ENCODE measurements at places on chromosomes 16 and 17. TPM values are rescaled to one million over a fixed set of nuclear protein-coding genes. Genes with fewer than 3 reads are reported as not detected.

DNA sequence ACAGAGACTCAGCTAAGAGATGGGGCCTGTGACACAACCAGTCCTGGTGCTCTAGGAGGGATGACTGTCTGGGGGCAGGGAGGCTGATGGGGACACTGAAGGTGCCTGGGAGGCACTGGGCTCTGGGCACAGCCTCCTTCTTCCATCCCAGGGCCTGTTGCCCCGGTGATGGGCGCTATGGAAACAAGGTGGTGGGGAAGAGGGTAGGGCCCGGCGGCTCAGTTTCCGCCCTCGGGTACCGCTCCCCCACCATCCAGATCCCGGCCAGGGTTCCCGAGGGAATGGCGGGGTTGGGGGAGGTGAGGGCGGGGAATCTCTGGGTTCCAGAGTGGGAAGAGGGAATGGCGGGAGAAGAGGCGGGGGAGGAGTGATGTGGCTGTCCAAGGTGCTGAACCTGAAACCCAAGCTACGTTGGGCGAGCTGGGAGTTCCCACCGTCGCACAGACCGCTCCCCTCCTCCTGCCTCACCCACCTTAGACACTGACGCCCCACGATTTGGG is 981 bp downstream of the KCNH4 start:
- DNase-seq: no peak

GRCh38 chr17:73938706-73939105 is 264.8 kb upstream of the RPL38 start:
- DNase-seq: no peak

DNA sequence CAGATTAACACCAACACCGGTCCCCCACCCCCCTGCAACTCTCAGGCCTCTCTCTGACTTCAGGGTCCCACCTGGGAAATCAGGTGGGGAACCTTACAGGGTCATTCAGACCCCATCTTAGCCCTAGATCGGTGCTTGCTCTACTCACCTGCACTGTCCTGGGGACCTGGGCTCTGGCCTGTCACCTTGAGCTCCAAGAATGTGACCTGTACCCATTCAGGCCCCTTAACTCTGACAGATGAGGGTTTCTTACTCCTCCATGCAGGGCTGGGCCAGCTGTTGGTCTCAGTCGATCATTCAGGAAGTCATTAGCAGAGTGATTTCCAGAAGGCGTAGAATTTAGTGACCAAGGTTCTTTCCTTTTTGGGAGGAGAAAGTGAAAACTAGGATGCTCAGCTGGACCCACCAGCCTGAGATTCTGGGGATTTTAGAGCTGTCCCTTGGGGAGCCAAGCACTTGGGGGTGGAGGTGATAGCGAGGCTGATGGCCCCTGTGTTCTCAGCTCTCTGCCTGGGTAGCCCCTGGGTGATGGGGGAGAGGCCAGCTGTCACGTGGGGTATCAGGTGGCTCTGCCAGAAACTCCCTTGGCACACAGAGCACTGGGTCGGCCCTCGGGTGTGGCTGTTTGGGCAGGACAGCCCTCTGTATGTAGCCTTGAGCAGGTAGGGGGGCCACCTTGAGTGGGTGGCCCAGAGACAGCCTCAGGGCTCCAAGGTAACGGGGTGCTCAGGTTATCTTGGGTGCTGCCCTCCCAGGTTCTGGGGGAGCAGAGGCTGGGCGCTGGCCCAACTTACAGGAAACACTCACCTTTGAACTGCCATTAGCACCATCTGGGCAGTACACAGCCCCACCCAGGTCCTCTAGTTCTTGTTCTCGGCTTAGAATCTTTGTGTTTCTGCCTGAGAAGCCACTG is 724 bp downstream of the MVP start:
- DNase-seq: no peak

DNA sequence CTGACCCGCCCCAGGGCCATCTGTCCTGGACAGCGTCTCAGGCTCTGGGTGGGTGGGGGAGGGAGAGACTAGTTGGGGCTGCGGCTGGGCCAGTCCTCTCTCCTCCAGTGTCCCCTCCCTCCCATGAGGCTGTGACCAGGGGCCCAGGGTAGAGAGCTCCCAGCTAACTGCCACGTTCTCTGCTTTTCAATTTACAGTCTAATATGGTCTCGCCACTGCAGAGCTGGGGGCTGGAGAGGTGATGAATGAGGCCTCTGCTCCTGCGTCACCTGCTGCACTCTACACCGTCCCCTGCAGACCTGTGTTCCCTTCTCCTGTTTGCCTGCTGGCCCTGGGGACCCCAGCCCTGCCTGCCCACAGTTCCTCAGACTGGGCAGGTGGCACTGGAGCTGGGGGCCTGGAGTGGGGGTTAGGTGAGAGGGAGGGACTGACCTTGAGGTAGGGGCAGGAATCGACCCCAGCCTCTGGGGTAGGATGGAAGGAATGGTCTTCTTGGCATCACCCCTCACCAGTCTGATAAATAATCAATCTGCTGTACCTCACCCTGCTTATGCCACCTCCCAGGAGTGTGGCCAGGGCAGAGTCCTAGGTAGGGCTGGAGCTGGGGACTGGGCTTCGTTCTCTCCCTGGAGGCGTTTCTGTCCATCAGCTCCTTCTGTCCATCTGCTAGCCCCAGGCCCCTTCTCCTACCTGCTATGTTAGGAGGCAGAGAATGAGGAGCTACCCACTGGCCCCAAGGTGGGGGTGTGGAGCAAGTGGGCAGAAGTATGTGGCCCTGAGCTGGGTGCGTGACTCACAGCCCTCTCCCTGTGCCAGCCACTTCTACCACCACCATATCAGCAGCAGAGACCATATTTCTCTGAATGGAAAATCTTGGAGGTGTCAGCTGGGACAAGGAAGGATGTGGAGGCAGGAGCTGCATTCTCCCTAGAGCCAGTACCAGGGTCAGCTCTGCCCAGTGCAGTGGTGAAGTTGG is 12.9 kb downstream of the SEZ6 start:
- no peak for DNase-seq

- no peak for DNase-seq
Observed at GRCh38 chr16:9441012-9441411, 349.6 kb downstream of the HAPSTR1 start.

DNA sequence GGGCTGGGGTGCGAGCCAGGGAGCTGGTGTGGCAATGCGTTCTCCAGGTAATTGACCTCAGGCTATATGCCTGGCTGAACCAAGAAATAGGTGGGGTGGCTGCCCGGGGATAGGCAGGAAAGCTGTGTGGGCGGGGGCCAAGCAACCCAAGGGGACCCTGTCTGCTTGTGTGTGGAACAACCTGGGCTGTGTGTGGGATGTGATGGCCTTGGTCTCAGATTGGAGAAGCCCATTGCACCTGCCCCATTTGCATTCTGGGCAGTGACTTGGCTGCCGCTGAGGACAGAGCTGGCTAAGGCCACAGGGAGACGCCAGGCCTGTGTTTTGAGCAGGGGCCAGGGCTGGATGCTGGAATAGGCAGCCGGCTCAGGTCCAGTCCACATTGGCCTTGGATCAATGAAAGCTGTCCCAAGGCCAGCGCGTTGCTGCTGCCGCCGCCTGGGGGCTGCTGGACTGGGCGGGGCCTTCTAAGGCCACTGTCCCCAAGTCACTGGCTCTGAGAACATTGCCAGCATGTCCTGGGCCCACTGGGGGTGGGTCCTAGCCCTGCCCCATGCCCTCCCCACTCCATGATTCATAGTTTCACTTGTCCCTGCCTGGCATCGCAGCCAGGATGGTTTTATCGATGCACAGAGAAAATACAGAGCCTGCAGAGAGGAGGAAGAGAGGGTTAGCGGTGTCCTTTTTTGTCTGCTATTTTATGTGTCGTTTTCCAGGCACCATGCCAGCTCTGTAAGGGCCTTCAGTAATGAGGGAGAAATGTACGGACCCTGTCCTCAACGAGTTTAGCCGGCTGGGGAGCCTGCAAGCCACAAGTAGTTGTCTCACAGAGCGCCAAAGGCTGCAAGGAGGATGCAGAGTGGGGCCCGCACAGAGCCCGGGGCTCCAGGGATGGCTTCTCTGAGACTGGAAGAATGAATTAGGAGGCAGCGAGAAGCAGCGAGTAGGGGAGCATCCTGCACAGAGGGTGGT is 43.9 kb downstream of the NKD1 start:
- DNase-seq: no peak

SLC35G6 gene
- total RNA-seq: not detected

LAT gene
- 234 TPM for total RNA-seq

EXOC3L1 gene
- 0.34 TPM for total RNA-seq

ACSM5 gene
- not detected for total RNA-seq

Measured in activated T-helper 1 cell treated with anti-CD3 and anti-CD28 coated beads, Interleukin-12 subunit alpha, Interleukin-12 subunit beta, Interleukin-2, Interleukin-4 antibody, amounts not matched to agents 30 ng/mL and 10 ng/mL and 1 ng/mL, durations not matched to agents 14 hours and 24 hours and 36 hours (primary cell).